ENCODE measurements at places on chromosomes 13 and 19.

GRCh38 chr19:11192957-11193939, 4.1 kb downstream of the KANK2 start:
- peaks cover 9% of the 10 kb centered on the region for H3K4me1 ChIP-seq
- no peak overlapping the region for H3K4me3 ChIP-seq
- no peaks in the 10 kb centered on the region for H3K36me3 ChIP-seq
- H3K27ac ChIP-seq = no peak overlapping the region

GRCh38 chr13:111639196-111639705, 318.8 kb downstream of the TEX29 start:
- no peak for DNase-seq
- no peak overlapping the region for H3K4me3 ChIP-seq
- no peaks in the 10 kb centered on the region for H3K36me3 ChIP-seq
- H3K4me1 ChIP-seq = no peaks in the 10 kb centered on the region

DNA sequence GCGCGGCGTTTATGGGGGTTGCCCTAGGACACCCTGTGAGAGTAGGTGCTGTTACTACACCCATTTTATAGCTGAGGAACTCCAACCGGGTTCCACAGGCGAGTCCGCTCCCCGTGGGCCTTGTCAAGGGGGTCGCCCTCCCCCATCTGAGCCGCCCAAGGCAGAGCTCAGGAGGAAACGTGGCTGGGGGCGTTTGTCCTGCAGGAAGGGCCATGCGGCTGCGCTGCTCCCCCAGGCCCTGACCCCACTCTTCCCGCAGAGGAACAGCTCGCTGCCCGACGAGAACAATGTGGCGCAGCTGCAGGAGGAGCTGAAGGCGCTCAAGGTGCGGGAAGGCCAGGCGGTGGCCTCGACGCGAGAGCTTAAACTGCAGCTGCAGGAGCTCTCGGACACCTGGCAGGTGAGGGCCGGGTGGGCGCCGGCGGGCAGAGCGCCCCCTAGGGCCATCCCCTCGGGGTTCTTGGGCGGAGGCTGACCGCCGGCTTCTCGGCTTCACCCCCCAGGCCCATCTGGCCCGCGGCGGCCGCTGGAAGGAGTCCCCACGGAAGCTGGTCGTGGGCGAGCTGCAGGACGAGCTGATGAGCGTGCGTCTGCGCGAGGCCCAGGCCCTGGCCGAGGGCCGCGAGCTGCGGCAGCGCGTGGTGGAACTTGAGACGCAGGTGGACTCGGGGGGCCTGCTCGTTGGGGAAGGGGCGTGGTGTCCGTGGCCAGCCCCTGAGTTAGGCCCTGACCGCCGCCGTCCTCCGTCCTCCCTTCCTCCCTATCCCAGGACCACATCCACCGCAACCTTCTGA, 12.4 kb downstream of the PRR36 start:
- peaks cover 12% of the 10 kb centered on the region for H3K27me3 ChIP-seq
- H3K4me1 ChIP-seq = peaks cover 23% of the 10 kb centered on the region

DNA sequence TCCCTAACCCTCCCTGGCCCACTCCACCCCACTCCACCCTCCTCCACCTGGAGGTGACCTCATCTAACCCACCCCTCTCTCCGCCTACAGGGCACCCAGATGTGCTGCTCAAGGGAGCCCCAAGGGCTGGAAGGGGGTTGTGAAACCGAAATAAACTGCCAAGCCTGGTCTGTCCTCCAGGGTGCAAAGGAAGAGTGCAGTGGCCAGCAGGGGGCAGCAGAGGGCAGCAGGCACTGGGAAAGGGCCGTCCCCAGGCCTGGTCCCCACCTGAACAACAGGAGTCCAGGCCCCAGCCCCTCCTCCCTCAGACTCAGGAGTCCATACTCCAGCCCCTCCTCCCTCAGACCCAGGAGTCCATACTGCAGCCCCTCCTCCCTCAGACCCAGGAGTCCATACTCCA, 8.4 kb upstream of the BCAM start:
- H3K27me3 ChIP-seq = no peaks in the 10 kb centered on the region
- peak; percentile 84 for DNase-seq
- H3K4me1 ChIP-seq = no peaks in the 10 kb centered on the region
- H3K27ac ChIP-seq = no peak overlapping the region
- no peaks in the 10 kb centered on the region for H3K36me3 ChIP-seq

DNA sequence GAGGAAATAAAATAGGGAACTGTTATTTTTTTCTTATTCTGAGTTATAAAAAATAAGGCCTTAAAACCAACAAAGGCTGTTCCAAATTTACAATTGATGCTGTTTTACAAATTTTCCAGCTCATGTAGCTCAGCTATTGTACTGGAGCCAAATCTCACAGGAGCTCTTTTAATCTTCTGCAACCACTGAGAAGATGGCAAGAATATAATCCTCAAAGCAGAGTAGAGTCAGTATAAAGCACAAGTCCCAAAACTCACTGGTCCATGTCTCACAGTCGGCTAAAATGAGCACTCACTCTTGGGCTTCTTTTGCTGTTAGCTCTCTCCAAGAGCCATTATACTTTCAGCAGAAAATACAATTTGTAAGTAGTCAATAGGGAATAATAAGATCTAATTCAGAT, 1074.4 kb upstream of the PRR20A start:
- H3K27me3 ChIP-seq = no peaks in the 10 kb centered on the region
- H3K27ac ChIP-seq = no peak overlapping the region
- H3K4me3 ChIP-seq = no peak overlapping the region
- DNase-seq = no peak

DNA sequence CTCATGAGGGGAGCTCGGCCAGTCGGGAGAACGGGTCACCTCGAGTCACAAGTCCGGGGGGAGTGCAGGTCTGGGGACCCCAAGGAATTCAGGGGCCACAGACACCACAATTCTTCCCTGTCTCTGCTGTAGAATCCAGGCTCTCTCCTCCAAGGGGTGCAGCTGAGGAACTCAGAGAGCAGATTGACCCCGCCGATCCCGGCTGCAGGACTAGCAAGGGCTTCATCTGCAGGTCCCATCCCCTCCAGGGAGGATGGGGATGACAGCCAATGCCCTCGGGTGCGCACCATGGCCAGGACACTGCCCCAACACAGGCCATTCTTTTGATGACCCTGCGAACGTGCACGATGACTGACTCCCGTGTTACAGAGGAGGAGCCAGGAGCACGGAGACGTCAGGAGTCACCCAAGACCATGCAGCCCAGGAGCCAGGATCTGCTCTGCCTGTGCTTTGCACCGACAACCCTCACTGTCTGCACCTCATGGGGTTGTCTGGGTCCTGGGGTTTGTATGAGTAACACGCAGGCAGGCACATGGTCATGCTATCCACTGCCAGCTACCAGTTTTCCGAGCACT, 48.5 kb upstream of the TUBGCP3 start:
- H3K4me3 ChIP-seq = no peak overlapping the region
- DNase-seq = no peak
- H3K36me3 ChIP-seq = no peaks in the 10 kb centered on the region
- H3K27me3 ChIP-seq = peaks cover 4% of the 10 kb centered on the region
- H3K4me1 ChIP-seq = peaks cover 3% of the 10 kb centered on the region

- no peaks in the 10 kb centered on the region for H3K27me3 ChIP-seq
- no peak for DNase-seq
- peaks cover 58% of the 10 kb centered on the region for H3K4me1 ChIP-seq
- no peak overlapping the region for H3K4me3 ChIP-seq
These were observed 16.0 kb downstream of the ITM2B start for GRCh38 chr13:48249018-48249417.

DNA sequence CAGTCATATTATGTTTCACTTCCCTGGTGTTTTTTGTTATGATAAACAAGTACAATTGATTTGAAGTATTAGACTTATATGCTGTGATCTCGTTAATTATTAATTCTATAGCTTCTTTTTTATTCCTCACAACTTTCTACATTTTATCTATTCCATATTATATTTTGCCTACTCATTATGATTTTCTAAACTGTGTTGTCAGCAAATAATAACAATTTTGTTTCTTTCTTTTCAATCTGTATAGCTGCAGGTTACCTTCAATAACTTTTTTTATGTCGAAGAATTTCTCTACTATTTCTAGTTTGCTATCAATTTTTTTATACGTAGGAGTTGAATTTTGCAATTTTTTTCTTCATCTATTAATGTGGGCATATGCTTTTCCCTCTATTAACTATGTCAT, 304.4 kb downstream of the PCDH17 start:
- H3K27ac ChIP-seq = no peak overlapping the region
- no peaks in the 10 kb centered on the region for H3K36me3 ChIP-seq
- H3K4me1 ChIP-seq = no peaks in the 10 kb centered on the region
- no peaks in the 10 kb centered on the region for H3K27me3 ChIP-seq
- H3K4me3 ChIP-seq = no peak overlapping the region
- DNase-seq = no peak

GRCh38 chr13:34413538-34414210, 528.4 kb upstream of the NBEA start:
- no peaks in the 10 kb centered on the region for H3K27me3 ChIP-seq
- no peak overlapping the region for H3K27ac ChIP-seq
- no peaks in the 10 kb centered on the region for H3K36me3 ChIP-seq
- DNase-seq = no peak
- no peak overlapping the region for H3K4me3 ChIP-seq
- H3K4me1 ChIP-seq = no peaks in the 10 kb centered on the region

- H3K4me3 ChIP-seq = peak overlapping the region; percentile 62
- DNase-seq = peak; percentile 61
- peaks cover 64% of the 10 kb centered on the region for H3K4me1 ChIP-seq
These were observed 2.1 kb upstream of the CIRBP start for GRCh38 chr19:1266916-1267476.

- peaks cover 8% of the 10 kb centered on the region for H3K36me3 ChIP-seq
- peak overlapping the region; percentile 8 for H3K4me3 ChIP-seq
- H3K4me1 ChIP-seq = peaks cover 49% of the 10 kb centered on the region
- peak overlapping the region; percentile 51 for H3K27ac ChIP-seq
- no peaks in the 10 kb centered on the region for H3K27me3 ChIP-seq
These were observed 5.4 kb downstream of the ZC3H4 start for GRCh38 chr19:47107953-47108746.

GRCh38 chr19:32824916-32825608, 44.5 kb downstream of the SLC7A9 start:
- H3K36me3 ChIP-seq = no peaks in the 10 kb centered on the region
- no peaks in the 10 kb centered on the region for H3K27me3 ChIP-seq
- no peak overlapping the region for H3K27ac ChIP-seq
- no peak for DNase-seq
- no peak overlapping the region for H3K4me3 ChIP-seq
- H3K4me1 ChIP-seq = no peaks in the 10 kb centered on the region

GRCh38 chr19:28793391-28794168, 419.4 kb downstream of the UQCRFS1 start:
- no peak for DNase-seq
- H3K4me1 ChIP-seq = no peaks in the 10 kb centered on the region
- no peaks in the 10 kb centered on the region for H3K36me3 ChIP-seq
- no peaks in the 10 kb centered on the region for H3K27me3 ChIP-seq
- H3K4me3 ChIP-seq = no peak overlapping the region

GRCh38 chr19:49918089-49918488, 10.9 kb upstream of the ATF5 start:
- peaks cover 27% of the 10 kb centered on the region for H3K36me3 ChIP-seq
- no peaks in the 10 kb centered on the region for H3K27me3 ChIP-seq
- DNase-seq = no peak
- no peak overlapping the region for H3K27ac ChIP-seq
- H3K4me3 ChIP-seq = no peak overlapping the region
- no peaks in the 10 kb centered on the region for H3K4me1 ChIP-seq

DNA sequence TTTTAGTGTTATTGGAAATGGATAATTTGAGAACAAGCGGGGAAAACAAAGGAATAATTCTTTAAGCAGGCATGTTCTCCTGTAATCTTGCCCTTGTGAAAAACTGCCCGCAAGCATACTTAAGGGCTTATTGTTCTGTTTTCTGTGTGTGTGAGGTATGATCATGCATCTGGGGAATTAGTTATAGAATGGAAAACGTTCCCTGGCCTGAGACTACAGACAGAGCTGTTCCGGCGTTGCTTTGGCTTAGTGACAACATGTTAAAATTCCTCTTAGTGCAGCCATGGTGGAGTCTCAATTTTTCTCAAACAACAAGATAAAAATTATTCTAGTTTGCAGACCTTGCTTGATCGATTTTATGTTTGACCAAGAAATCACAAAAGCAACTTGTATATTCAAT, 560.2 kb upstream of the SPRY2 start:
- H3K27me3 ChIP-seq = no peaks in the 10 kb centered on the region
- H3K4me1 ChIP-seq = no peaks in the 10 kb centered on the region
- H3K36me3 ChIP-seq = no peaks in the 10 kb centered on the region
- DNase-seq = no peak
- no peak overlapping the region for H3K27ac ChIP-seq
- no peak overlapping the region for H3K4me3 ChIP-seq

DNA sequence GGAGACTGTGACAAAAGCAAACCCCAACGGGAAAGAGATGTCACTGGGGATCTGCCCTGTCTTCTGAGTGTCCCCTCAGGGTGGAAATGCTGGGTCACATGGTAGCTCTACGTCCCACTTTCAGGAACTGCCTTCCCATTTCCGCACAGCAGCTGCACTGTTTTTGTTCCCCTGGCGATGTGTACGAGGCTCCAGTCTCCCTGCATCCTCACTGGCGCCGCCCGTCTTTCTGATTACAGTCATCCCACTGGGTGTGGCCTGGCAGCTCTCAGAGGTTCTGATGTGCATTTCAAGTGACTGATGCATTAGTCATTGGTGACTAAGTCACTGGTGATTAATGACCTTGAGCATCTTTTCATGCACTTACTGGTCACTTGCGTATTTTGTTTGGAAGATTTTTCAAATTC, 21.2 kb downstream of the PCID2 start:
- H3K4me1 ChIP-seq = peaks cover 39% of the 10 kb centered on the region
- no peak overlapping the region for H3K4me3 ChIP-seq
- no peak for DNase-seq
- H3K27me3 ChIP-seq = no peaks in the 10 kb centered on the region
- no peak overlapping the region for H3K27ac ChIP-seq
